Kidney (tissue), 22 donors: ENCODE measurements at places on chromosomes 2 and 18. TPM values are rescaled to one million over a fixed set of nuclear protein-coding genes. Genes with fewer than 3 reads are reported as not detected.
A peak's percentile ranks its signal among the peaks of the same experiment; 100 is the strongest.

GRCh38 chr2:64770781-64771334 lies 117.1 kb upstream of the SERTAD2 start:
- no peak overlapping the region for H3K27ac ChIP-seq
- DNase-seq: no peak
- H3K4me1 ChIP-seq: no peaks in the 10 kb centered on the region
- H3K27me3 ChIP-seq: no peaks in the 10 kb centered on the region

DNA sequence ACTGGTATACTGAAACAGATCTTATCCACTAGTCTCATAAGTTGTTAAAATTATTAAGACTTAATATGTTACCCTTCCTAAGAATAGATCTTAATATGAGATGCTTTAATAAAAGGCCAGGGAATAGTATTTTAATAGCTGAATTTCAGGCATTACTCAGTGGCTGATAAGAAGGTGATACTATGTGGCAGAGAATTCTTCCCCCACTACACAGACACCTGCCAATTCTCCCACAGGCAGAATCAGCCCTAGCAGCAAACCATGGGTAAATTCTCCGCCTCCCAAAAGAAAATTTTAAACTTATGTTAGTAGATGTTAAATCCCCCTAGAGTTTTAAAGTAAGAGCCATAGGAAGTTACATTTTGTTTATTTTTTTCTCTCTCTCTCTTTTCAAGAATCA lies 888.8 kb downstream of the LRP1B start:
- H3K27me3 ChIP-seq: no peaks in the 10 kb centered on the region
- H3K27ac ChIP-seq: no peak overlapping the region
- H3K4me3 ChIP-seq: no peak overlapping the region
- DNase-seq: no peak

DNA sequence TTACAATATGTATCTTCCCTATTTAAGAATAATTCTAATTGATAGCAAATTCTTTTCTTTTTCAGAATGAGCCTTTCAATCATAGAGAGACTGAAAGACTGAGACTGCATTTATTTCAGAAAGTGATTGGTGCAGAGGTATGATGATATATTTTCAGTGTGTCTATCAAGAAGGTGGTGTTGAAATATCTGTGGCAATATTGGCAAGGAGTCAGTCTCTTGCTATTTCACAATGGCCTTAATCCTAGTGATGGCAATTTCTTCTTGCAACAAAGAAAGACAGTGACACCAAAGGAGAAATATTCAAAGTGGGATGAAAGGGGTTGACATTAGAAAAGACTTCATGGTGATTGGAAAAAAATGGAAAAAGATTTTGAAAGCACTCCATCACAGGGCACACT lies 21.7 kb upstream of the ZBTB14 start:
- H3K4me1 ChIP-seq: no peaks in the 10 kb centered on the region
- H3K4me3 ChIP-seq: no peak overlapping the region
- H3K27ac ChIP-seq: no peak overlapping the region
- DNase-seq: no peak

GRCh38 chr2:38269421-38269820 lies 107.7 kb downstream of the ATL2 start:
- DNase-seq: no peak
- no peaks in the 10 kb centered on the region for H3K27me3 ChIP-seq
- H3K36me3 ChIP-seq: no peaks in the 10 kb centered on the region
- no peaks in the 10 kb centered on the region for H3K4me1 ChIP-seq
- no peak overlapping the region for H3K27ac ChIP-seq

GRCh38 chr18:6476880-6477279 lies 62.2 kb upstream of the L3MBTL4 start:
- H3K36me3 ChIP-seq: no peaks in the 10 kb centered on the region
- H3K27me3 ChIP-seq: no peaks in the 10 kb centered on the region
- no peaks in the 10 kb centered on the region for H3K4me1 ChIP-seq
- H3K27ac ChIP-seq: no peak overlapping the region

DNA sequence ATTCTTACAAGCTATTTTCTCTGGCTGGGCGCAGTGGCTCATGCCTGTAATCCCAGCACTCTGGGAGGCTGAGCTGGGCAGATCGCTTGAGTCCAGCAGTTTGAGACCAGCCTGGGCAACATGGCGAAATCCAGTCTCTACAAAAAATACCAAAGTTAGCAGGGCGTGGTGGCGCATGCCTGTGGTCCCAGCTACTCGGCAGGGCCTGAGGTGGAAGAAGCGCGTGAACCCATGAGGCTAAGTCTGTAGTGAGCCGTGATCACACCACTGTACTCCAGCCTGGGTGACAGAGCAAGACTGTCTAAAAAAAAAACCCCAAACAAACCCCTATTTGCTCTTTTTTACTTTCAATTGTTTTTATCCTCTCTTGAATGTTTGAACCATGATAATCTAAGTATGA lies 37.0 kb downstream of the PPP4R1 start:
- DNase-seq: no peak
- H3K27me3 ChIP-seq: no peaks in the 10 kb centered on the region
- no peak overlapping the region for H3K4me3 ChIP-seq
- H3K36me3 ChIP-seq: no peaks in the 10 kb centered on the region
- no peak overlapping the region for H3K27ac ChIP-seq
- no peaks in the 10 kb centered on the region for H3K4me1 ChIP-seq

GRCh38 chr2:8797682-8798081 lies 39.7 kb downstream of the KIDINS220 start:
- no peak overlapping the region for H3K27ac ChIP-seq
- H3K27me3 ChIP-seq: no peaks in the 10 kb centered on the region
- no peak overlapping the region for H3K4me3 ChIP-seq
- H3K4me1 ChIP-seq: no peaks in the 10 kb centered on the region

DNA sequence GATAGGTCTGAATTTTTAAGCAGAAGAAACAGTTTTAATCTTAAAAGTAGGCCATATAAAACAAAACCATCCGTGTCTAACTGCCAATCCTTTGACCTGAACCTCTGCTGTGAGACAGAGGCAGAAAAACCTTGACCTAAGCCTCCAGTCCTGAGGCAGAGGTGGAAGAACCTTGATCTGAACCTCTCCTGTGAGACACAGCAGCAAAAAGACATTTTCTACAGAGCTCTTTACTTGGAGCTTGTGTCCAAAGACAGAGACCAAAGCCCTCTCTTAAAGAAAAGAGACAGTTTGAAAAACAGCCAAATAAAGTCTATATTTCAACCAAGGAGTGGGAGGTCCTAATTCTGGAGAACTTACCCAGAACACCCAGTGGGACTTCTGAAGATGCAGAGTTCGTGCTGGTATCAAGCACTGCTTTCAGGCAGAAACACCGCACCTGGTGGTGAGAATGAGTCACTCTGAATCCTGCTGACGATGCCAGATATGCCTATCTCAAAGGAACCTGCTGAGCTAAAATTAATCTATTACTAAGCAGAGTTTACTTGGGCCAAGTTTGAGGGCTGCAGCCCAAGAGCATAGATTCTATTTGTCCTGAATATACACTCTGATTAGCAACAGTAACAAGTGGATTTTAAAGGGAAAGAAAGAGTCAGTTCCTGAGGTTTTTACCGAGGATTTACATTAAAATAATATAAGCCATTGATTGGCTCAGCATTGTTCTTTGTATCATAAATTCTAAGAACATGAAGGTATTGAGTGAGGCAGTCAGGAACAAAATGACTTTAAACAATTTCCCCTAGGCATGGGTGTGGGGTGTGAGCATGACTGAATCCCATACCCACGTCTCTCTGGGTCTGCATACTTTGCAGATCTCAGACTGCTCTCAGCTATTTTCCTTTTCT lies 806.4 kb downstream of the TRIB2 start:
- no peak overlapping the region for H3K27ac ChIP-seq
- no peaks in the 10 kb centered on the region for H3K36me3 ChIP-seq
- H3K4me3 ChIP-seq: no peak overlapping the region
- no peaks in the 10 kb centered on the region for H3K4me1 ChIP-seq
- no peak for DNase-seq

DNA sequence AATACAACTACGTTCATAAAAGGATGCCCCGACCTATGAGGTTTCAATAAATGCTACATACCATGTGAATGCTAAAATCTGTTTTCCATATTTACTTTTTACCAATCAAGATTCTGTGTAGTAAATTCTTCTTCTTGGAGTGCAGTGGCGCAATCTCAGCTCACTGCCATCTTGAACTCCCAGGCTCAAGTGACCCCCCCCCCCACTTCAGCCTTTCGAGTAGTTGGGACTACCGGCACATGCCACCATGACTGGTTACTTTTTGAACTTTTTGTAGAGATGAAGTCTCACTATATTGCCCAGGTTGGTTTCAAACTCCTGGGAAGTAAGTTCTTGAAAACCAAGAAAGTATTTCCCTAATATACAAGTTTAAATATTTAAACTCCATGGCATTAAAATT lies 14.4 kb upstream of the USP34 start:
- H3K27ac ChIP-seq: no peak overlapping the region
- H3K4me1 ChIP-seq: no peaks in the 10 kb centered on the region
- no peak for DNase-seq
- H3K4me3 ChIP-seq: no peak overlapping the region

DNA sequence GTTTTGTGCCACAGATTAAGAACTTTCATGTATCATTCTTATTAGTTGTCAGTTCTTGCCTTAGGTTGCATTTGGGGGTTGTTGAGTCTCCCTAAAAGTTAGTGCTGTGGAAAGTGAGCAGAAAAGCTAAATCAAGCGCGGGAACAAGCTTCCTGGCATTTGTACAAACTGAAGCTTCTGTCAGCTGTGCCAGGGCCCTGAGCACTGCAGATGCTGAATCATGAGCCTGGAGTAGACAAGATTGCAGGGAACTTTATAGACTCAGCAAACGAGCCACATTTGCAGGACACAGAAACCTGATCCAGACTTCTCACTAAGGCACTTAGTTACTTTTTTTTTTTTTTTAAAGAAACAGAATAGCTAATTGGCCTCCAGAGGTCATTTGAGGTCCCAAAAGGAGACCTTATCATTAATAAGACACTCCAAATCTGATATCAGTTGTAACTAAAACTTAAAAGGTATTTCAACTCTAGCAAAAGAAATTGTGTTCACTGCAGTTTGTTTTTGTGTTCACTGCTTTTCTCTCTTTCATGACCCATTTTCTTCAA lies 88.7 kb downstream of the ADAM23 start:
- no peaks in the 10 kb centered on the region for H3K27me3 ChIP-seq
- H3K4me1 ChIP-seq: no peaks in the 10 kb centered on the region
- no peaks in the 10 kb centered on the region for H3K36me3 ChIP-seq
- DNase-seq: peak; percentile 3
- no peak overlapping the region for H3K27ac ChIP-seq

DNA sequence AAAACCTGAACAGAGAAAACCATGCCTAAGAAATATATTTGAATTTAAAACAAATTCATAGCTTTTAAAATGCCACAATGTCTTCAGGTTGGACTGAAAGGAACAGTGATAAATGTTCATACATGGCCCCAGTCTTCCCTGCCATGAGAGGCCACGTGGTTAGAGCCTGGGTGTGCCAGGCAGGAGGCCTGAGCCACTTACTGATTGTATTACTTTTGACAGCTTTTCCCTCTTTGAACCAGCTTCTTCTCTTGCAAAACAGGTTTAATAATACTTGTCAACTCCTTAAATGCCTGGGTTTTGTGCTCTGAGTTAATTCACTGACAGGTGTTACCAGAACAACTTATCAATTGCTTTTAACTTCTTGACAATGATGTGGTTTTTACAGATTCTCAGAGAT lies 27.0 kb downstream of the RBKS start:
- H3K4me3 ChIP-seq: no peak overlapping the region
- no peaks in the 10 kb centered on the region for H3K27me3 ChIP-seq
- H3K4me1 ChIP-seq: no peaks in the 10 kb centered on the region
- DNase-seq: no peak
- no peaks in the 10 kb centered on the region for H3K36me3 ChIP-seq

DNA sequence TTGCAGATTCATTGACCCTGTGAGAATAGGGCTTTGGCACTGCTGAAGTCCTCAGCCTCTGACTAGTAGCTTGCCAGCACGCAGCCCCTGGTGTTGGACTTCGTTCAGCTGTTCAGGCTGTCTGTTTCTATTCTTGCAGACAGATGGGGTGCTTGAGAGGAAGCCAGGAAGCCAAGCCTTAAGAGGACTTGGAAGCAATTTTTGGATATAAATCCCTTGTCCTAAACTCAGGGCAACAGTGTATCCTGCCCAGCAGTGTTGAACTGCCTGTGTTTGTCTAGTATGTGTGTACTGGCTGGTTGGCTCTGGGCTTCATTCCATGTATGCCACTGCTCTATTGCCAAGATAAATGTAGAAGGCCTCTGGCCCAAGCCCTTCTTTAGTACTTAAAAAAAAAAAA lies 108.6 kb downstream of the COMMD1 start:
- no peaks in the 10 kb centered on the region for H3K4me1 ChIP-seq
- no peak overlapping the region for H3K27ac ChIP-seq
- DNase-seq: peak; percentile 42
- H3K36me3 ChIP-seq: no peaks in the 10 kb centered on the region
- H3K27me3 ChIP-seq: no peaks in the 10 kb centered on the region
- H3K4me3 ChIP-seq: no peak overlapping the region

GRCh38 chr2:74357627-74358026 lies 14.4 kb upstream of the SLC4A5 start:
- no peak for DNase-seq
- H3K4me3 ChIP-seq: no peak overlapping the region
- H3K36me3 ChIP-seq: peaks cover 23% of the 10 kb centered on the region
- no peaks in the 10 kb centered on the region for H3K4me1 ChIP-seq
- H3K27ac ChIP-seq: no peak overlapping the region

RANBP2 gene
- total RNA-seq: 76.4 TPM

RAPH1 gene
- 90.7 TPM for total RNA-seq

SLC9A2 gene
- total RNA-seq: 5.9 TPM

DSC2 gene
- total RNA-seq: 19.8 TPM

GKN1 gene
- not detected for total RNA-seq
